ENCODE measurements at places on chromosomes 11 and 22.

GRCh38 chr11:103953797-103954486, 82.5 kb upstream of the DDI1 start:
- no peak for DNase-seq

- no peak for DNase-seq
These were observed 99.5 kb downstream of the SPATA19 start for GRCh38 chr11:133745791-133746190.

- DNase-seq: no peak
These were observed 14.2 kb downstream of the TMEM121B start for GRCh38 chr22:17106785-17107546.

- no peak for DNase-seq
These were observed 4.7 kb downstream of the UNC93B1 start for GRCh38 chr11:67999201-67999629.

DNA sequence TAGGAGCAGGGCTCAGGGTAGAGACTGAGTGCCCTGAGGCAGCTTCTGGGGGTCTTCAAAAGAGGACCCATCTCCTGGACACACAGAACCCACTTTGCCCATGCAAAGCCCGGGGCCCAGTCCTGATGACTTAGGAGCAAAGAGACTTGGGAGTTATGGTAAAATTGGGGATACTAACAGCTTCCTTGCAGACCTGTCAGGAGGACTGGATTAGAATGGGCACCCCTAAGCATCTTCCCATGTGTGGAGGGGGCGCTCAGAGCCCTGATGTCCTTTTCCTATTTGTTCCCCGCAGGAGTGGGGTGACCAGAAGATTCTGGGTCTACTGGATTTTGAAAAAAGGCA, 100.0 kb downstream of the WNT7B start:
- no peak for DNase-seq

DNA sequence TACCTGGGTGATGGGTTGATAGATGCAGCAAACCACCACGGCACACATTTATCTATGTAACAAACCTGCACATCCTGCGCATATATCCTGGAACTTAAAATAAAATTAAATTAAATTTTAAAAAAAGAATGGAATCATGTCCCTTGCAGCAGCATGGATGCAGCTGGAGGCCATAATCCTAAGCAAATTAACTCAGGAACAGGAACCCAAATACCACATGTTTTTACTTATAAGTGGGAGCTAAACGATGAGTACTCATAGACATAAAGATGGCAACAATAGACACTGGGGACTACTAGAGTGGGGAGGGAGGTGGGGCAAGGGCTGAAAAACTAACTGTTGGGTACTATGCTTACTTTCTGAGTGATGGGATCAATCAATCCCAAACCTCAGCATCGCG, 40.9 kb downstream of the CWC15 start:
- DNase-seq: no peak

DNA sequence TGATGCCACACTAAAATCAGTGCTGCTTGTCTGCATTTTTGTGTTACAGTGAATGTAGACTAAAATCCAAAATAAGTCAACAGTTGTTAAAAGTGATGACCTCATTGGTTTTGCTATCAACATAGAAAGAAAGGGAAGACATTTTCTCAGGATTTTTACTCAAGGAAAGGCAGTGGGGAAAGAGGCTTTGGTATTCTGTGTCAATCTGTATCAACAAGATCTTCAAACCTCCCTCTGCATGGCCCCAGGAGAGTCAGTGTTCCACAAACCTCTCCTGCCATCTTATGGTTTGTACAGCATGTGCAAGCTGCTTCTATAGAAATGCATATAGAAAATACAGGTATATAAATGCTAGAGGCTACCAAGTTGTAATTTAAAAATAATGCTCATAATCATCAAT, 13.8 kb upstream of the OR51M1 start:
- DNase-seq: no peak

- no peak for DNase-seq
These were observed 351.1 kb downstream of the BUD13 start for GRCh38 chr11:116421529-116422185.

- DNase-seq: no peak
These were observed 202.2 kb downstream of the CEP164 start for GRCh38 chr11:117529816-117530215.

- DNase-seq: no peak
These were observed 21.6 kb downstream of the LMO1 start for GRCh38 chr11:8242118-8242475.

Data from stimulated activated CD8-positive, alpha-beta memory T cell treated with anti-CD3 and anti-CD28 coated beads, Interleukin-4, amount 100 ng/mL, for 4 hours (primary cell).